Neural crest cell (in vitro differentiated cells): ENCODE measurements at places on chromosomes 2 and 18.

- no peak for DNase-seq
Measured at GRCh38 chr2:47214990-47215389, 59.9 kb upstream of the STPG4 start.

DNA sequence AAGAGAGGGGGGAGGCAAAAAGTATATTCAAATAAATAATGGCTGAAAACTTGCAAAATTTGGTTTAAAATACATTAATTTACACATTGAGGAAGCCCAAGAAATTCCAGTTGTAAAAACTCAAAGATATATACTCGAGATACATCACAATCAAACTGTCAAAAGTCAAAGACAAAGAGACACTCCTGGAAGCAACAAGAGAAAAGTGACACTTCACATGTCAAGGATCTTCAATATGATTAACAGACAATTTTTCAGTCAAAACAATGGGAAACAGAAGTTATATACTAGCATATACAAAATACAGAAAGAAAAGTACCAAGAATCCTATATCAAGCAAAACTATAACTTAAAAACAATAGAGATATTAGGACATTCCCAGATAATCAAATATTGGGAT lies 170.2 kb downstream of the CCDC178 start:
- DNase-seq, result no peak

GRCh38 chr2:168246483-168247340 lies 683 bp downstream of the STK39 start:
- DNase-seq, result peak; percentile 47

GRCh38 chr2:191225690-191226089 lies 19.5 kb upstream of the MYO1B start:
- DNase-seq, result no peak

GRCh38 chr2:168599738-168600137 lies 143.7 kb downstream of the CERS6 start:
- DNase-seq, result no peak

GRCh38 chr2:160510617-160511016 lies 17.0 kb upstream of the RBMS1 start:
- no peak for DNase-seq

- no peak for DNase-seq
Measured at GRCh38 chr18:73409242-73409641, 541.5 kb upstream of the NETO1 start.

DNA sequence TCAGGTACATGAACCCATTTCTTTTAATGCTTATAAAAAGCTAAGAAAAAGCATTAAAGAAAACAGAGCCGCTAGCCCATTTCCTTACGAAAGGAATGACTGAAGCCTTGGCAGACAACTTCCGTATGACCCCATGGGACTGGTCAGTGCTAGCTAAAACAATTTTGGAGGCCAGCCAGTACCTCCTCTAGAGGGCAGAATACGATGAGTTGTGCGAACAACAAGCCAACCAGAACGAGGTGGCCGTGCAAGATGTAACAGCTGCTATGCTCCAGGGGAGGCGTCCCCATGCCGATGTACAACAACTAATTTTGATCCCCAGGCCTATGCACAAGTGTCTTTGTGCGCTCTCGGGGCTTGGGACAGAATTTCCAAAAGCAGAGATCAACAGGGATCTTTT lies 16.7 kb downstream of the MAP3K2 start:
- DNase-seq, result no peak

GRCh38 chr18:58110398-58110797 lies 66.4 kb downstream of the NEDD4L start:
- DNase-seq, result no peak

GRCh38 chr2:120896901-120897300 lies 161.2 kb downstream of the GLI2 start:
- DNase-seq, result no peak
